ENCODE measurements at places on chromosomes 6 and 20.

GRCh38 chr6:31423550-31423949 is 20.2 kb downstream of the MICA start:
- DNase-seq = no peak

DNA sequence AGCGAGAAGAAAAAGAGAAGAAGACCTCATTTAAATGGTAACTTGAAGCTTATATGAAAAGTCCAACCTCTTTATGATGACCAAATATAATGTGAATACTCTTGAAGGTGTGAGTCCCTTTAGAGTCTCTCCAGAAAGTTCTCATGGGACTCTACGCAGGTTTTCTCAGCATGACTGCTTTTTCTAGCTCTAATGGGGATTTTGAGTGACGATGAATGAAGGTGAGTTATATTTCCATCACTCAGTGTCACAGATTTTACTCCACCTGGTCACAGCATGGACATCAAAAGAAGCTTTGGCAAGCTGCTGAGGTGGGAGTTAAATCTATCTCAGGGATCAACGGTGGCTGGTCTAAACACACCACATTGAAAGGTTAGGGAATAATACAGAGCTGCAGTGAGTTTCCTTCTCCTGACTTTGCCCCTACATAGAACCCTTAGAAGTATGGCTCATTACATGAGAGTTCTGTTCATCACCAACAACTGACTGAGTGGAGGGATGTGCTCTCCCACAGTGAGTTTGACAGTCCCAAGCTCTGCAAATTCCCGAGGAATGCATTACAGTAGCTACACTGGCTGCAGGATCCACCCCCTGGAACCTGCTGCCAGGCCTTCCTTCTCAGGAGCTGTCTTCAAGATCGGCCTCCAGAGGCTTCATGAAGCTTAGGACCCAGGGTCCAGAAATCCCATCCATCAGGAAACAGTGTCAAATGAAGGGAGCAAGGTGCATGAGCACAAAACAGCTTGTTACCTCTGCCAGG is 126.8 kb downstream of the FOXC1 start:
- no peak for DNase-seq

DNA sequence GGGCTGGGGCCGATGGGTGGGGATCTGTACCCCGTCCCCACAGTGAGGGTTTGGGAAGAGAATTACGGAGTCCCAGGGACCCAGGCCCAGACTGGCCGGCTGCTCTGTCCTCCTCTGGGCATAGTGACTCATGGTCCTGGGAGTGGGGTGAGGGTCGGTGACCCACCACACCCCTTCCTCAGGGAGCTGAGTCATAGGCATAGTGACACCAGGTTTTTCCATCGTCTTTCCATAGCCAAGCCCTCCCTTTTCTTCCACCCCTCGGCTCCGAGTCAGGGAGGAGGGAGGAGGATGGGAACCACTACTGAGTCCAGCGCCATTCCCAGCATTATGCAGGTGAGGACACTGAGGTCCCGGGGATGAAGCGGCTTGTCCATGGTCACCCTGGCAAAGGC is 8.9 kb downstream of the CYP21A2 start:
- peak; percentile 63 for DNase-seq

GRCh38 chr6:112269979-112270566 is 15.7 kb upstream of the LAMA4 start:
- no peak for DNase-seq

- no peak for DNase-seq
These were observed 50.6 kb downstream of the SLC22A3 start for GRCh38 chr6:160398674-160399271.

DNA sequence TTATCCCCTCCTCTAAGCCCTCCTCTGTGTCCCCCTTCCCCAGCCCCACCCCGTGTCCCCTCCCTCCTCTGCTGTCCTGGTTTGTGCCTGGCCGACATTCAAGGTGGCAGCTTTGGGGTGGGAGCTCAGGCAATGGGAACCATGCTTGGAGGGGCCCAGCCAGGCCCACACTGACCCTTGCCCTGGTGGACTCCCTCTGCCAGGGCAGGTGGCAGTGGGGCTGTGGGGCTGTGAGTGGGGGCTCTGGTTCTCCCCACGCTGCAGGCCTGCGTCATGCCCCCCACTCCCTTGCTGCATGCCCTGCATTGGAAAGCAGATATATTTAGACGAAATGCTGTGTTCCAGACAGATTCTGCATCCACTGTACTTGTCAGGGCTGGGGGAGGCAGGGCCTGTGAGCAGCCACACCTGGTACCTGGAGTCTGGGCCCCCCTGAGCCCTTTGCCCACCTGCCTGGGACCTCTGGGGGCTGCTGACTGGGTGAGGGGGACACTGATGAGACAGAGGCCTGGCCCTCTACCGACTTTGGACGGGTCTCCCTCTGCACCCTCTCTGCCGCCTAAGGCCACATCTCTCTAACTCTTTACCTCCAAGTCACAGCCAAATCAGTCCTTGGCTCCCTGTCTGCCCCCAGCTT is 14.2 kb downstream of the DLGAP4 start:
- DNase-seq = no peak

DNA sequence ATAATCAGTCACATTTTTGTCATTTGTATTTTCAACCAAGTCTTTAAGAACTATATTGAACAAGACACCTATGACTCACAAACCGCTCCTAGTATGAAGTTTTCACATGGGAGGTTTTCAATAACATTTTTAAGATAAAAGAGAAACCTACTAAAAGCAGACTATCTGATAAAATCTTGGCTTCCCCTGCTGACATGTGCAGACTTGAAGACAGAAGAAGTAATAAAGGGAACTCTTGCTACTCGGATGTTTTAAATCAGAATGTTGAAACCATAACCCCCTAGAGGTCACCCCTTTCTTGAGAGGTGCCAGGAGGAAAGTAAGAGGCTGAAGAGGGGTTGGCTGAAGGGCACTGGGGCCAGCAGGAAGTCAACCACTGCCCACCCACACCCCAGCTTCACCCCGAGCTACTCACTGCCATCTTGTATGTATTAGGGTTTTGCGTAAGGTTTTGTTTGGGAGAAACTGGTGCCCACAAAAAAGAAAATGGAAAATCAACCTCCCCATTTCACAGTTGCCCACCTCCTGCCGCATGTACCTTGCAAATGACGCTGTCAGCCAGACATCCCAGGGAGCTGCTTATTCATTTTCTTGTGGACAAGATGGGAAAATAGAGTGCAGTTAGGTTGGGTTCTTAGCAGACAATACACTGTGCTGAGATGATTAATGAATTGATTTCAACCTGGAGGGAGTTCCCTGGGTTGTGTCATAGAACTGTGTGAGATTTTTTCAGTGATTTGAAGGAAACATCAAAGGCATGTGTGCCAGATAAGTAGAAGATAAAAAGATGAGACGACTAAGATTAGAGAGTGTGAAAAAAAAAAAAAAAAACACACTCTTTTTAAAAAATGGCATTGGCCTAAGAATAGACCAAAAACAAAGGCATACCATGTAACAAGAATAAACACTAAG is 83.2 kb upstream of the TAB2 start:
- DNase-seq = no peak

GRCh38 chr6:21633511-21634109 is 40.1 kb downstream of the SOX4 start:
- no peak for DNase-seq

- DNase-seq = no peak
These were observed 252.7 kb downstream of the DHX35 start for GRCh38 chr20:39214828-39215227.

- no peak for DNase-seq
These were observed 143.9 kb upstream of the ZNF217 start for GRCh38 chr20:53737396-53738038.

- DNase-seq = no peak
These were observed 464.5 kb upstream of the NRSN1 start for GRCh38 chr6:23661549-23661948.

GRCh38 chr6:160956300-160957035 is 35.1 kb upstream of the MAP3K4 start:
- no peak for DNase-seq

GRCh38 chr6:35302604-35303241 is 5.1 kb downstream of the DEF6 start:
- DNase-seq = no peak

- no peak for DNase-seq
These were observed 5.1 kb downstream of the SPINT3 start for GRCh38 chr20:45510242-45510862.

DNA sequence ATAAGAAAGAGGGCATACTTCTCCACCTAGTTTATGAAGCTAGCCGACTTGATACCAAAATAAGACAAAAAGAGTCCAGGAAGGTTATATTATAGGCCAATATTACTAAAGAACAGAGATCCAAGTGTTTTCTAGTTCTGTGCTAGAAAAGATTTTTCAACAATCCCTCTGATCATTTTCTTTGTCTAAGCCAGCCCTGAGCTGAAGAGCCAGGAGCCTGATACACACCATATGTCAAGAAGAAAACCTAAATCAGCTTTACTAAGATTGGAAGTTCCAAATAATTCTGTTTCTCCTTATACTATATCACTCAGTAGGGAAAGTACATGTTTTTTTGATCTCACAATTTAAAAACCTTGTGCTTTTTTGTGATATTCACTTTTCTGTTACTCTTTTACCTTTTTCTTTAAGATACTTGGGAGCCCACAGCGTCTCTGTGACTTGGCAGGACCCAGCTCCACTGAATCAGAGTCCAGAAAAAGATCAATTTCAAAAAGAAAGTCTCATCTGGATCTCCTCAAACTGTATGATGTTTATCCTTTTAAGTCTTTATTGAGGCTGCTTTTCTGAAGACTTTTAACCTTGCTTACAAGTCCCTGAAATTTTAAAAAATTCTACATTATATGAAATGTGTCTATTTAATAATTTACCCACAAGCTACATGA is 43.0 kb upstream of the PBOV1 start:
- DNase-seq = no peak

DNA sequence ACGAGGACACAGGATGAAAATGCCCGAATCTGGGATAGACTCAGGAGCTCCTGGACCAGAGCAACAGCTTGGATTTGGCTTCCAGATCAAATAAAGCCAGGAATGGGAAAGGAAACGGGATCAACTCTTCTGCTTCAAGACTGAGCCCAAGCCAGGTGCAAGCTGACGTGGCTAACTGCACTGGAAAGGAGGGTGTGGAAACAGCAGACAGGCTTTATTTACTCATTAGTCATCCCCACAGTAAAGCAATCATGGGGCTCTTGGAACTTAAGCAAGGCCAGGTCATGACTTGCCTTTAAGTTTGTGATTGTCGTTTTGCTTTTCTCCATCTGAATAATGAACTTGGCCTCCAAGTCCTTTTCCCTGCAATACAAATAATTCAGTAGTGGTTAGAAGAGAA is 45.2 kb downstream of the KIF16B start:
- DNase-seq = peak; percentile 83

- DNase-seq = no peak
These were observed 6.9 kb upstream of the HELZ2 start for GRCh38 chr20:63580796-63581461.

- DNase-seq = no peak
These were observed 239.0 kb upstream of the STXBP5 start for GRCh38 chr6:146965110-146965689.

GRCh38 chr6:15791448-15792181 is 128.8 kb upstream of the DTNBP1 start:
- no peak for DNase-seq

DNA sequence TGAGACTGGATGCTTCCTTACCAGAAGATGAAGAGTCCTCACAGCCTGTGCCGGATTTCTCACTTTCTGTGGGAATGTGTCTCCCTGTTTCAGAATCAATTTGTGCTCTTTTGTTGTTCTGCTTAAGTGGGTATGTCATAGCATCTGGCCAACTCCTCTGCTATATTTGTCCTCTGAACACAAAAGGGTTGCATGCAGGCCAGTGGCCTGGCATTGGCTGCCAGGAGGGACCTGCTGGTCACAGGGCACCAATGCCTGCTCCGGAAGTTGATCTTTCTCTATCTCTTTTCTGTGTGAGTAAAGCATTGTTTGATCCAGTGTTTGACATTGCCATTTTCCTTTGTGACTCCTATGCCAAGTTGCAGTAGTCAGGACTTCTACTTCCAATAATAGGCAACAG is 47.8 kb downstream of the JARID2 start:
- DNase-seq = no peak

DNA sequence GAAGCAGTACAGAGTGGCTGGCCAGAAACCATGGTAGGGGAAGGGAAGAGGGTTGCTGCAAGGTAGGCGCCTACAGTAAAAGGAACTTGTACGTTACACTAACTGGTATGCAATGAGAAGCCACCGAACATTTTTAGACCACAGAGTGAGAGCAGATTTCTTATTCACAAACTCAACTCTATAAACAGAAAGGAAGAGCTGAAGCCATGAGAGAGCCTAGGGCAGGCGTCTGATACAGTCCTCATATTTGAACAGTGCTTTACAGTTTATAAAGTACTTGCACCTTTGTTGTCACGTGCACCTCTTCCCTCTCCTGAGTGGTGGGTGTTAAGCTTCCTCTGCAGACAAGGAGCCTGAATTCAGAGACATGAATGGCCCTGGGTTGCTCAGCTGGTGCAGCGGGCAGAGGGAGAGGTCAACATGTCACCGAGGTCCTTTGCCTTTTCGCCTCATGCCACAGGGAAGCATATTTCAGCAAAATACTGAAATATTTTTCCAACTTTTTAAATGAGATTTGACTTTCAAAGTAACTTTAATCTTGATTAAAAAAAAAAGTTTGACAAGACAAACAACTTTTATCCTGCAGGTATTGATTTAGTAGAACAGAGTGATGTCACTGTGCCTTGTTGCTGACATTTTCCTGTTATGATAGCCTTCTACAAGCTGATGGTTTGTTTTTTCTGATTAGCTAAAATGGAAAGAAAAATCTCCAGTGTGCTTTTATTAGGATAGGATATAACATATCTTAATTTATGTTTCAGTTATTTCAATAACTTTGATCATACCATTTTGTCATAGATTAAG is 23.8 kb downstream of the UST start:
- no peak for DNase-seq

DNA sequence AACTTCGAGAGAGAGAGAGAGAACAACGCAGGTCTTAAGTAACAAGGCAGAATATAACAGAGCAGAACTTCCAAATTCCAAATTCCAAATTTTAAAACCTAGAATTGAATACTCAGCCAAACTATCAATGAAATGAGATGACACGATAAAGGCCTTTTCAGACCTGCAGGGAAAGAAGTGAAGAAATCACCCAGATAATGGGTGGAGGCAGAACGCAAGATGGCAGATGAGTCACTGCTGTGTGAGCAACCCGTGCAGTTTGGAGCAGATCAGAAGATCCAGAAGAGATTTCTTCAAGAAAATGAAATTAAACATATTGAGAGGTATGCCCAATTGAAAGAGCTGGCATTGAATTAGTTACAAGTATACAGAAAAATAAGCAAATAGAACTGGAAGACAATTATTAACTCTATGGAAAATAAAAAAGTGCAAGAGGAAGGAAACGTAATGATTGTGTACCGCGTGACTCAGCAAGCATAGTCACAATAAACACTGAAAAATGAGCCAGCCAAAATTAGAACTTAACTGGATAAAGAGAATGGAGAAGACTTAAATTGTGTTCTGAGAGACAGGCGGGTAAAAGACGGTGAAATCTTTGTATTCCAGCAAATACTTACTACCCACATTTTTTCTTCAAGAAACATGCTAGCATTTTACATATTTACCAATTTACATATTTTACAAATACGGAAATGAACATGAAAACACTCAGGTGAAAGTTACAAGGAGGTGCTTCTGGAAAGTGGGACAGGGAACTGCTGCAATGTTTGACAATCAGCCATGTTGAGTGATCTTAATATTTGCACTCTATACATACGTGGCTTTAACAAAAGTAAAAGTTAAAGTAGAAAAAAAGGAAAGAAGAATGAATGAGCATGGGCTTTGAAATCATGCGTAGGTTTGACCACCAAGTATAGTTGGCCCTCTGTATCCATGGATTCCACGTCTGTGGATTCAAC is 87.9 kb upstream of the CDYL start:
- peak; percentile 75 for DNase-seq

- no peak for DNase-seq
These were observed 19.5 kb upstream of the TAF8 start for GRCh38 chr6:42030585-42031506.

All from NCI-H460 (cell line).